ENCODE measurements at places on chromosomes 16 and 17.

DNA sequence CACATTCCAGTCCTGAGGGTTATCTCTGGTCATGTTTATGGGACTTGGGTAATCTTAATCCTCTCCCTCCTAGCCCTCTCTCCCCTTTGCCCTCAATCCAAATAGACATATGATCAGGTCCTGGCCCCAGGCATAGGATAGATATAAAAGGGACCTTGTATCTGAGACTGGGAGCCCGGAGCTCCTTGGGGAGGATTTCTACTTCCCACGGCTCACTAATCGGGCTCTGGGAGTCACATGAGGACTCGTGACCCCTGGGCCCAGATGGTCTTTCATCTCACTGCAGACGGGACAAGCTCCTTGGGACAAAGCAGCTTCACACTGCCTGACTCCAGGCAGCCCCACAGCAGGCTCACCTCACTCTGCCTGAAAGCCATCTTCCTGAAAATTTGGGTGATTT is 57.8 kb upstream of the LYRM9 start:
- no peak for DNase-seq

- DNase-seq = no peak
Observed at GRCh38 chr16:47694543-47694942, 233.4 kb downstream of the PHKB start.

- DNase-seq = peak; percentile 38
Observed at GRCh38 chr17:74430706-74431567, 951 bp upstream of the GPRC5C start.

- no peak for DNase-seq
Observed at GRCh38 chr16:3695610-3696369, 21.5 kb downstream of the TRAP1 start.

GRCh38 chr16:19722981-19723380 is 4.9 kb downstream of the IQCK start:
- no peak for DNase-seq

- no peak for DNase-seq
Observed at GRCh38 chr17:43734376-43734775, 24.2 kb downstream of the SOST start.

GRCh38 chr17:73614256-73614655 is 30.0 kb downstream of the SDK2 start:
- no peak for DNase-seq

- DNase-seq = no peak
Observed at GRCh38 chr16:10169904-10170410, 12.3 kb downstream of the GRIN2A start.

GRCh38 chr17:44354582-44355561 is 8.8 kb downstream of the FAM171A2 start:
- DNase-seq = no peak

- DNase-seq = no peak
Observed at GRCh38 chr16:17747081-17747756, 276.5 kb upstream of the XYLT1 start.

DNA sequence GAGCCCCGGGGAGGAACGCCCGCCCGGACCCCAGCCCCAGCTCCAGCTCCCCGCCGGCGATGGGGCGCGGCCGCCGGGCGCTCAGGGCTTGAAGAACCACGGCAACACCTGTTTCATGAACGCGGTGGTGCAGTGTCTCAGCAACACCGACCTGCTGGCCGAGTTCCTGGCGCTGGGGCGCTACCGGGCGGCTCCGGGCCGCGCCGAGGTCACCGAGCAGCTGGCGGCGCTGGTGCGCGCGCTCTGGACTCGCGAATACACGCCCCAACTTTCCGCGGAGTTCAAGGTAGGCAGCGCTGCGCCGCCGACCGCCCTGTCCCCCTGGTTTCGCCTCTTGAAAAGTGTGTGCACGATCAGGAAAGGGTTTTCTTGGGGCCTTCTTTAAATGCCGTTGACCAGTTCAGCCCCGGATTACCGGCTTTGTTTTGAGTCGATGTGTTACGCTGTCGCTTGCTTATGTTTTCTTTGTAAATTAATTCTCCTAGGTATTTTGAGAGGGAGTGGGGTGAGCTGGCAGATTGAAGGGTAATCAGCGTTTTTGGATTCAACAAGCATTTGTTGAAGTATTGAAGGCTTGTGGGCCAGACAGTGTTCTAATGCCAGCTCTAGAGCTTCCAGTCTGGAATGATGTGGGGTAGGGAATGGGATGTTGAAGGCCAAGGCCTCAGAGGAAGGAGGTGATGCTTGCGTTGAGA is 681 bp downstream of the USP43 start:
- no peak for DNase-seq

GRCh38 chr17:76969598-76970172 is 101.5 kb downstream of the MGAT5B start:
- DNase-seq = no peak

DNA sequence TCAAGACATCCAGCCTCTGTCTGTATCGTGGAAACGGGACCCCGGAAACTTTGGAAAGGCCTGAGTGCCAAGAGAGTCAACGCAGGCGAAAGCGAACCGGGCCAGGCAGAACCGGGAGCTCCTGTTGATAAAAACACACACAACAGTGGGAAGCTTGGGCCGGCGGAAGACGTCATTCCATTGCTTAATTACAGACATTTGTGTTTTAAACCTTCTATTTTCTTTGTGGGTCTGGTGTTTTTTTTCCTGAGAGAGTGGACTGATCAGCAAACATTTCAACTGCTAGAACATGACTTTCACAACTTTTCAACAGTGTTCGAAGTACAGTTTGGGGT is 878 bp upstream of the RNF157 start:
- no peak for DNase-seq

GRCh38 chr17:50632637-50633036 is 2.0 kb upstream of the ABCC3 start:
- DNase-seq = no peak

- no peak for DNase-seq
Observed at GRCh38 chr17:48579760-48580554, 1.8 kb upstream of the HOXB4 start.

GRCh38 chr16:20675488-20676267 is 21.8 kb downstream of the ACSM1 start:
- DNase-seq = no peak

DNA sequence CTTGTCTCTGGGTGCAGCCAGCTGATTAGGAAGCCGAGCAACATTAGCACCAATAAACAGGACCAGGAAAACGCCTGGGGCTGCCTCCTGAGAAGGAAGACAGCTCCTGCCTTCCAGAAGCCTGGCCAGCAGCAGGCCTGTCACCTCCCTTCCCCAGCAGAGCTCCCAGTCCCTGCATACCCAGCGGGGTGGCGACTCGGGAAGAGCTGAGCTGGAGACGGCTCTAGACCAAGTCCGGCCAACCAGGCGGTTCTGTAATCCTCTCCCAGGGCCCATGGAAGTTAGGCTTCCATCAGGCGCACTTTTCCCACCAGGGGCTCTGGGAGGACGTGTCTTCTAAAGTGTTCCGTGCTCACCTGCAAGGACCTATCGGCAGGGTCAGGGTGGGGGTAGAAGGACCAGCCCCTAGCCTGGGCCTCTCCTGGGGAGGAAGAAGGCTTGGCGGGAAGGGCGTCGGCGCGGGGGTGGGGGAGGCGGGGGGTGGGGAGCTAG is 12.0 kb upstream of the CLUH start:
- DNase-seq = no peak

GRCh38 chr16:56669840-56670619 is 416 bp downstream of the MT1H start:
- no peak for DNase-seq

DNA sequence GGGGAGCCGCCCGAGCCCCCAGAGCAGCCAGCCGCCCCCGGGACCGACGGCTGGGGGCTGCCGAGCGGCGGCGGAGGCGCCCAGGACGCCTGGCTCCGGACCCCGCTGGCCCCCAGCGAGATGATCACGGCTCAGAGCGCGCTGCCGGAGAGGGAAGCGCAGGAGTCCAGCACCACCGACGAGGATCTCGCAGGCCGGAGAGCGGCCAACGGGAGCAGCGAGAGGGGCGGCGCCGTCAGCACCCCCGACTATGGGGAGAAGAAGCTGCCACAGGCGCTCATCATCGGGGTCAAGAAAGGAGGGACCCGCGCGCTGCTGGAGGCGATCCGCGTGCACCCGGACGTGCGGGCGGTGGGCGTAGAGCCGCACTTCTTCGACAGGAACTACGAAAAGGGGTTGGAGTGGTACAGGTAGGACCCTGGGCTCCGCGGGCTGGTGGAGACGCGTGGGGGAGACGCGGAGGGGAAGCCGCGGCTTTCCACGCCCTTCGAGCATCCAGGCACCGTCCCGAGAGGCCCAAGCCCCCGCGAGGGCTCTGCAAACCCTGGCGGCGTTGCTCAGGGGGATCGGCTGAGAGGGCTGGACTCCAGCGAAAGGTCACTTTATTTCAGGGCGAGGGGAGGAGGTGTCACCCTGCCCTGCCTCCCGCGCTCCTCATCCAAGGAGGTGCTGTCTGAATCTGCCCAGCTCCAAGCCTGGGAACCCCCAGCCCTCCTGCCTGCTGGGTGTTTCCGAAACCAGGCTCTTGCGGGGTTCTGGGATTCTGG is 1.2 kb downstream of the HS3ST4 start:
- DNase-seq = no peak

GRCh38 chr17:77474292-77474988 is 333.7 kb downstream of the SEC14L1 start:
- DNase-seq = no peak

DNA sequence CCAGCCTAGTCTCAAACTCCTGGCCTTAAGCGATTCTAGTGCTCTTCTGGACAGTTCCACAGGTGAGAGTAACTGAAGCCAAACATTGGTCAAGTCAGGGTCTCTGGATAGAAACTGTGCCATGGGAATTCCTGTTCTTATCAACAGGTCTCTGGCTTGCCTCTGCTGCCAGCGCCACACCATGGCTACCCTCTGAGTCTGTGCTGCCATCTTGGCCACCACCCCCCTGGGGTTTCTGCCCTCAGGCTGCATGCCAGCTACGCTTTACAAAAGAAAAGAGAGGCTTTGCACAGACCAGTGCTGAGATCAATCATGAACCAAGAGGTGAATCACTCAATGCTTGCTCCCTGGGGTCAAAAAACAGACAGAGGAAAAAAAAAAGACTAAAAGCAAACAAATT is 24.4 kb upstream of the CREBBP start:
- no peak for DNase-seq

- no peak for DNase-seq
Observed at GRCh38 chr16:58107228-58107627, 22.0 kb downstream of the CFAP20 start.

GRCh38 chr17:17724307-17725010 is 43.2 kb downstream of the RAI1 start:
- no peak for DNase-seq

DNA sequence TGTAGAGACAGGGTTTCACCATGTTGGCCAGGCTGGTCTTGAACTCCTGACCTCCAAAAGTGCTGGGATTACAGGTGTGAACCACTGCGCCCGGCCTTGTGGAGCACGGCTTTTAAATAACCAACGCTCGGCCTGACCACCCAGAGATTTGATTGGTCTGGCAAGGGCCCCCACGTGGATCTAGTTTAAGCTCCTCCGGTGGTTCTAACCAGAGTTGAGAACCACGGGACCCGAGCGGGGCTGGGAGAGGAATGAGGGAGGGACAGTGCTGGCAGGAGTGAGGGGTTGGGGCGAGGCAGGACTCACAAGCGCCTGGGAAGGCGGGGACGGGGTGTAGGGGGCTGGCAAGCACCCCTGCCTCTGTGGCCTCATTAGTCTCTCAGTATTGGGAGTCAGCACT is 3.0 kb downstream of the NLRC3 start:
- DNase-seq = no peak

GRCh38 chr16:52963212-52963854 is 89.4 kb downstream of the CHD9NB start:
- DNase-seq = no peak

GRCh38 chr17:32525122-32525521 is 38.3 kb downstream of the CDK5R1 start:
- DNase-seq = no peak

- DNase-seq = no peak
Observed at GRCh38 chr16:47311738-47312505, 148.9 kb downstream of the ITFG1 start.

GRCh38 chr17:36696805-36697204 is 95.4 kb downstream of the MRM1 start:
- no peak for DNase-seq

GRCh38 chr16:8512941-8513624 is 77.2 kb downstream of the TMEM114 start:
- DNase-seq = no peak

DNA sequence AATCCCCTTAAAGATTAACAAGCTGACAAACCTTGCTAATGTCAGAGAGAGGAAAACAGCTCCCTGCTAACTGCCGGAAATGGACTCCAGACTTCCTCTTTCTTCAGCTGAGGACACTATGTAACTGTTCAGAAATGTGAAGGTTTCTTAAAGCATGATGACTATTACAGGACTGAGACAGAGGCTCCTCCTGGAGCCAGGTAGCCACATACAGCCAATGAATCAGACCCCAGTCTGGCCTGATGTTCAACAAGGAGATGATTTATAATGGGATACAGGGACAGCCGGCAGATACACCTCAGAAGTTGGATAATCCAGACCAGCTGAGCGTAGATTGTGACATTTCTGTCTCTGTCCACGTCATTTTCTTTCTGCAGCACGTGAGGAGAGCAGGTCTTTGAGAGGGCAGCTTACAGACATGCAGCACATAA is 216.2 kb downstream of the HS3ST3A1 start:
- no peak for DNase-seq

DNA sequence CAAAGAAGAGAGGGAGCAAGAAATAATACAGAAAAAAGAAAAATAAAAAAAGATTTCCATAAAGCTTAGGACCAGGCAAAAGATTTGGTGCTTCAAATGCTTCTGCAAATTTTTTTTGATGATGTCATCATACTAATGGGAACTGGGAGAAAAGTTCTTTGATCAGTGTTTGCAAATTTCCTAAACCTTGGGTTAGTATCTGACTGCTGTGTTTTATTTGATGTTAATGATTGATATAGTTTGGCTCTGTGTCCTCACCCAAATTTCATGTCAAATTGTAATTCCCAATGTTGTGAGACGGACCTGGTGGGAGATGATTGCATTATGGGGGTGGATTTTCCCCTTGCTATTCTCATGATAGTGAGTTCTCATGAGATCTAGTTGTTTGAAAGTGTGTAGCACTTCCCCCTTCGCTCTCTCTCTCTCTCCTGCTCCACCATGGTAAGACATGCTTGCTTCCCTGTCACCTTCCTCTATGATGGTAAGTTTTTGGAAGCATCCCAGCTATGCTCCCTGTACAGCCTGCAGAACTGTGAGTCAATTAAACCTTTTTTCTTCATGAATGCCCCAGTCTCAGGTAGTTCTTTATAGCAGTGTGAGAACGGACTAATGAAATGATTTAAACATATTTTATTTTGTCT is 72.6 kb downstream of the TMEM100 start:
- DNase-seq = no peak

- no peak for DNase-seq
Observed at GRCh38 chr16:2768403-2769089, 8.5 kb downstream of the ELOB start.

Measured in amygdala (tissue), 56 donors.